Heart right ventricle (tissue), 16 donors: ENCODE measurements at places on chromosomes 1 and 21. TPM values are rescaled to one million over a fixed set of nuclear protein-coding genes. Genes with fewer than 3 reads are reported as not detected.

DNA sequence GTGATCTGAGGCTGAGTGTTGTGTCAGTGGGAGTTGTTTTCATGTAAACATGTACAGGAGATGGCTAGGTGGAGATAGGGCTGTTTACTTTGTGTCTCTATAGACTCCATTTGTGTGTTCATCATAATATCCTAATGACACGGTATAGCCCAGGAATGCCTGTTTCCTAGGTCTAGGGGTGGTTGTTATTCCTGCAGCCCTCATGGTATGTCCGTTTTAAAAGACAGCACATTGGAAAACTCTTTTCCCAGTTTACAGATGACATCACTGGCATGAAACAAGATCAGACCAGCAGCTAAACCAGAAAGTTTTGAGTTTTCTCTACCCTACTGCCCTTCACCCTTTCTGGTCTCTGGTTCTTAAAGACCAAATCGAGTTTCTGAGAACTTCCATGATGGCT is 227.3 kb upstream of the TMEM51 start:
- DNase-seq, result no peak

DNA sequence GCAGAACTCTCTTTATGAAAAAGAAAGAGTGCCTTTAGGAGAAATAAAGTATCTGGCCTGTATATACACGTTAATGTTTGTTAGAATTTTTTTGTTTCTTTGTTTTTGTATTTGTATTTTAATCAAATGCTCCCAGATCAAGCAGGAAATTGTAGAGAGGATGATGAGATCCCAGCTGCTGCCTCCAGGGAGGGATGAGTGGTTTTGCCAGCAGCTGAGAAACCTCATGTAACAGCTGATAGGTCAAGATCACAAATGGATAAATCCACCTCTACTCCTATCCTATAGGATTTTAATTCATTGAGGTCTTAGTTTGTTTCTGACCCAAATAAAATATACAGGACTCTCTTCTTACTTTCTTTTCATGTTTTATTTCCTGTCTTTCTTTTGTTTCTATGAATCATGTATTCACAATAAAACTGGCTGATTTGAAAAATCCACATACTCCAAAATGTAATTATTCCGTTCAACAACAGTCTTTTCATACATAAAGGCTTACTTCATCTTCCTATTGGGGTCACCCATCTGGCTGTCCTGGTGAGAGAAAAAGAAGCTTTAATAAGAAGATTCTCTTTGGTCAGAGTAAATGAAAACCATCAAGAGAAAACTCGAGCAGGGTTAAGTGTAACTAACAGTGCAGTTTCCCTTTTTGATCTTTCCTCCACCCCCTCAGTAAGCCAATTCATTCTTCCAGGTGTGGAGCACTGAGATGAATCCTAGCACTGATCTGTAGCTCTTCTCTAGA is 129.3 kb upstream of the PLPPR5 start:
- DNase-seq, result no peak

SYPL2 gene
- total RNA-seq, result 34.9 TPM

DCAF8 gene
- 157 TPM for total RNA-seq

NOTCH2NLA gene
- 11.7 TPM for total RNA-seq
